Stimulated activated CD4-positive, alpha-beta T cell treated with anti-CD3 and anti-CD28 coated beads, TNF-alpha, amount 100 ng/mL, for 4 hours (primary cell): ENCODE measurements at places on chromosomes 1 and 21.
A peak's percentile ranks its signal among the peaks of the same experiment; 100 is the strongest.

DNA sequence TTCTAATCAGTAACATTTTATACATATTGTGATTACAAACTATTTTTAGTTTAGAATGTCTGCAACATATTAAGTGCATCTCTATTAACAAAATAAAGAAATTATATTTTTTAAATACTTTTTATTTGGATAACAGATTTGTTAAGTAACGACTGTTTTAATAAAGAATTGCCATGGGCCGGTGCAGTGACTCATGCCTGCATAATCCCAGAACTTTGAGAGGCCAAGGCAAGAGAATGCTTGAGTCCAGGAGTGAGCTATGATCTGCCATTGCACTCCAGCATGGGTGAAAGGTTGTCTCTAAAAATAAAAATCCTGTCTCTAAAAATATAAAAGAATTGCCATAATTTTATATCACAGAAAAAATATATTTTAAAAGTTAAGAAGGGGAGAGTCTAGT, 4.1 kb downstream of the LRRIQ3 start:
- no peak for DNase-seq

DNA sequence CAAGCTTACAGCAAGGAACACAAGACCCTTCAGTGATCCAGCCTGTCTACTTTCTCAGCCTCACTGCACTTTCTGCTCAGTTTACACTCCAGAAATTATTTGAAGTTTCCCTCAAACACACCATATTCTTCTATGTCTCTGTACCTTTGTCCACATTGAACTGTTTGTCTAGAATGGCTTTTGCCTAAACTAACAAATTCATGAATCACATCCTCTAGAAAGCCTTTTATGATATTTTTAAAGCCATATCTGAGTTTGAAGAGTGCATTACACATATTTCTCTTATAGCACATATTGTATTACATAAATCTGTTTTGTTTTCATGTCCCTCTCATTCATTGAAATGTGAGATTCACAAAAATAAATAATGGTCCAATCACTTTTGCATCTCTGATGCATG, 446.0 kb upstream of the ZRANB2 start:
- no peak for DNase-seq

DNA sequence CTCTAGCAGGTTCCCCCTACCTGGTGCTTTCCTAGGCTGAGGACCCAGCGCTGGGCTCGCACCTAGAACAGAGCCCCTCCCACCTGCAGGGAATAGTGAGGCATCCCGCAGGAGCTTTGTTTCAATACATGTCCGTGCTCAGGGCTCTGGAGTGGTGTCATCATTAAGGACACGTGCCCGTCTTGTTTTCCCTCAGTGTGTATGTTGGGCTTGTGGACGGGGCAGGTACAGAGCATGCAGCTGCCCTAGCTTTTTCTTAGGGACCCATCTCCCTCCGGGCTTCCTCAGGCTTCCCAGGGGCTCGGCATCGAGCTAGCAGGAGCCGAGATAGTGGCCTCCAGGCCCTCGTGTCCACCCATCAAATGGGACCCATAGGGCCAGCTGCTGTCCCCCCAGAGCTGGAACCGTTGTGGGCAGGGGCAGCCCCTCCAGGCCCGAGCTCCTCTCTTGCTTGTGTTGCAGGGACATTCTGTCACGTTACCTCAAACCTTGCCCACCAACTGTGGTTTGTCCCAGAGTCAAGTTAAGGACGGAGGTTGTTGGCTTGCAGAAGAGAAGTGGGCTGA, 3.9 kb downstream of the TMEM201 start:
- DNase-seq, result no peak

- no peak for DNase-seq
Measured at GRCh38 chr1:210291786-210292230, 36.9 kb upstream of the HHAT start.

GRCh38 chr1:17438318-17439249, 893 bp downstream of the RCC2 start:
- DNase-seq, result peak; percentile 58

- DNase-seq, result no peak
Measured at GRCh38 chr1:53264048-53264447, 25.7 kb upstream of the MAGOH start.

DNA sequence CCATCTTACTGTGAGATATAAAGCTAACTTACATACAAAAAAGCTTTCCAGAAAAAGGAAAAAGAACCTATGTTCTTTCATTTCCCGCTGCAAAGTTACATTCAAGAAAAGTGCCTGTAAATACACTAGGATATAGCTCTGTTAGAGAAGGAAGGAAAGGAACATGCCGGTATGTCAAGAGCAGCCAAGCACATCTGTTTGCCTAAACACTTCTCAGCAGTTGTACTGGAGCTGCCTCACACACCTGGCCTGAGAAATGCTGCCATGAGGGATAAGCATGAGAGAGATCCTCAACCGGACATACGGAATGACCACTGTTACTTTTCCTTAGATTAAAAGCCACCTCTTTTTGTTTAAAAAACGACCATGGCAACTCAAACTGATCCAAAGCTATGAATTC, 189.7 kb downstream of the RERE start:
- no peak for DNase-seq

DNA sequence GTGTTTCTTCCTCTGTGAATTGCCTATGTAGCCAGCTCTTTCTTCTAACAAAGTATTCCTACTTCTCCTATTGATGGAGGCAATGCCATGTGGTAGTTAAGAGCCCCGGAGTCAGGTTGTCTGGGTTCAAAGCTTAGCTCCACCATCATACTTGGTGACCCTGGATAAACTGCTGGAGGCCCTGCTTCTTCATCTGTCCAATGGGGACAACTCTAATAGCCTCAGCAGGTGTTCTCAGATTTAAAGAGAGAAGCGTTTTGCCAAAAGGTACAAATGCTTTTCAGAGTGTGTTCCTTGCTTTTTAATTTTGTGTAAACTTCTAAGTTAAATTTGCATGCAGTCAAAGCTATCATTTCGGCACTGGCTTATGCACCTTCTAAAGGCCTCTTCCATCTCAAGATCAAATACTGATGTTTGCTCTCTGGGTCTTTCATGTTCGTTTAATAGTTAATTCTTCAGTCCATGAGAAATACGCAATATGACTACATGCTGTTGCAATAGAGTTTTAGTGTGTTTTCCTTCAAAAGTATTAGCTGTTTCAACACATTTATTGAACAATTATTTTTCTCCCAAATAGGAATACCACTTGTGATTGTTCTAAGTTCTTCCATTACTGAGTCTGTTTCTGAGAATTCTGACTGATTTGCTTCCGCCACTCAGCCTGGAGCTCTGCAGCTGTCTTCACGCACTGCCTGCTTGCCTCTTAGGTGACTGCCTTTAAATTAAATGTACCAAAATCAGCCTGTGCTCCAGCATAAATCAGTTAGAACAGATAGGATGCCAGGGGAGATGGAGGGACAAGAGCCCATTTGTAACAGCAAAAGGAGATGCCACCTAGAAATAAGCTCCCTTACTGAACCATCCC, 75.6 kb downstream of the CAPZB start:
- DNase-seq, result no peak

GRCh38 chr1:196501760-196502428, 106.3 kb downstream of the KCNT2 start:
- no peak for DNase-seq

DNA sequence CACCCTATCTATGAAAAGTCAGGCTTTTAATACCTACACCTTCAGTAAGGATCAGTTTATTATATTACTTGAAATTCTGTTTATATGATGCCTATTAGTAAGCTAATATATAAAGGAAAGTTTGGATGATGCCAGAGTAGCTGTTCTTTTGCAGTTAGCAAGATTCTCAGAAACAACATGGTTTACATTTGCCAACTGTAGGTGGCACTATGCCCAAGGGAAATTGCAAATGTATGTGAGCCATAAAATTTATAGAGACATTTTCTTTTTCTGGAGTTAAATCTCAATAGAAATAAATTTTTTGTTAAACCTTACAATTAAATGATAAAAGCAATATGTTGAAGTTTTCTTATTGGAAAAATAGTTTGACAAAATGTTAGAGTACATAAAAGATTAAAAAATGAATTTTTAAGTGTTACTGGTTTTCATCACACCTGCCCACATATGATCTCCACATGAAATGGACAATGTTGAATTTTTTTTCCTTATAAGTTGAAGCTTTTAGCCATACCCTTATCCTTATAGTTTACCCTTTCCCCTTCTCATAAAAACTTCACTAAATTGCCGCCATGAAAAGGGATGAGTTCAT, 32.1 kb upstream of the EPHX4 start:
- DNase-seq, result no peak

DNA sequence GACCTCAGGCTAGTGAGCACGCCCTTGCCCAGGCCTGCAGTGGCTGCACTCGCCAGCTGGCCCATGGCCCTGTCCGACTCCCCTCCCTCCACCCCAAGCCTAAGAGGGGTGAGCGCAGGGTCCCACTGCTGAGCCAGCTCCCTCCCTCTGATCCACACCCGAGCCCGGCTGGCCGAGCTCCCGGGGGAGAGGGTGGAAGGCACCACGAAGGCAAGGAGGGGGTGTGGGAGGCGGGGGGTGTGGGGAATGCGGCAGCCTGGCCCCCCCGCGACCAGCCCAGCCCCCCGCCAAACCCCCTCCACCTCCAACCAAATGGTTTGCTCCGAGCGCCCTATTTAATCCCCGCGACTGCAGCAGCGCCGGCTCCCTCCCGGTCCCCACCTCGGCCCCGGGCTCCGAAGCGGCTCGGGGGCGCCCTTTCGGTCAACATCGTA, at the start of gene CADM3:
CADM3 (plus strand) TSS at position 362 of the 434 bp plus-strand sequence. CDS start 151 bp downstream, outside the sequence.
- no peak for DNase-seq

DNA sequence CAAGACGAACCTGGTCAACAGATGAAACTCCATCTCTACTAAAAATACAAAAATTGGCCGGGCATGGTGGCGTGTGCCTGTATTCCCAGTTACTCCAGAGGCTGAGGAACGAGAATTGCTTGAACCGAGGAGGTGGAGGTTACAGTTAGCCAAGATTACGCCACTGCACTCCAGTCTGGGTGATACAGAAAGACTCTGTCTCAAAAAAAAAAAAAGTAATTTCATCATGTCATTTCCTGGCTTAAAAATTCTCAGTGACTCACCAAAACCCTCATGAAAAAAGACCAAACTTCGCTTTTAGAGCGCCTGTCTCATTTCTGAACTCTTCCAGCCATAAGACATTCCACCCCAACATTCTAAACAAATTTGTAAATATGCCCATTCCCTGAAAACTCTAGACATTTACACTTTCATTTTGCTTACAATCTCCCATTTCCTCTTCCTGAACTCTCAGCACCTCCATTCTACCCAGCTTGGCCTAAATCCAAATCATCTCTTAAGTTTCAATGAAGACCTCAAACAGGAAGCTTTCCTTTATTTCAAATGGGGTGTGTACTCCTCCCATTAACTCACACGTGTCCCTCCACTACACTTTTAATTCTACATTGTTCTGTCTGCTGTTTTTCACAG, 50.5 kb upstream of the PRRC2C start:
- no peak for DNase-seq

- no peak for DNase-seq
Measured at GRCh38 chr1:58465825-58466629, 80.5 kb downstream of the OMA1 start.

GRCh38 chr1:70948396-70949017, 99.1 kb downstream of the PTGER3 start:
- DNase-seq, result no peak

DNA sequence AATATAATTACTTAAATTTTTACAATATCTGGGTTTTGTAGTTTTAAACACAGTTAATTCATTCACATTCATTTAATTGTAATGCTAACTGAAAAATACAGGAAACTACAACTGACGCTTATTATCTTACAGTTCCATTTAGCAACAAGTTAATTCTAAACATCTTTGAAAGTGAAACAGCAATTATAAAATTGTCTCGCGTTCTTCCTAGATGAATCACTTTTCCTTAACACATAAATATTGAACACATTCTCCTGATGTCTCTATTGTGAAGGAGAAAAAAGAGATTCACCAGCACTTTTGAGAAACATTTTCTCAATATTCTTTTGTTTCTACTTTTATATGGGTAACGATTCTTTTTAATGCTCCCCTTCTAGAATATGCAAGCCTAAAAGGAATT, 6.4 kb downstream of the PTGFR start:
- DNase-seq, result no peak

DNA sequence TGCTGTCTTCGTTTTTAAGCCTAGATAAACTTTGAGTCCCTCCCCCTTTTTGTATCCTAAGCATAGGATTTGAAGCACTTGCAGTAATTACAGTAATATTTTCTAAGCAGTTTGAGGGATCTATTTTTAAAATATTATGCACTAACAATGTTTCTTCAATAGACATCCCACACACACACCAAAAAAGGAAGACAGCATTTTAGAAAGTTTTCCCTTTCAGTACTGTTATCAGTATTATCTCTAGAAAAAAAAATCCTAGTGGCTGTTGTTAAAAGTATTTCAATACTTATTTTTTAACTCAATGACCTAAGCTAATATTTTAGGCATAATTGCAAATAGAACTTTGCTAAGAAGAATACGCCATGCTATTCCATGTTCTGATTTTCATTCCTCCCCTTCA, 15.1 kb downstream of the MCOLN3 start:
- no peak for DNase-seq

DNA sequence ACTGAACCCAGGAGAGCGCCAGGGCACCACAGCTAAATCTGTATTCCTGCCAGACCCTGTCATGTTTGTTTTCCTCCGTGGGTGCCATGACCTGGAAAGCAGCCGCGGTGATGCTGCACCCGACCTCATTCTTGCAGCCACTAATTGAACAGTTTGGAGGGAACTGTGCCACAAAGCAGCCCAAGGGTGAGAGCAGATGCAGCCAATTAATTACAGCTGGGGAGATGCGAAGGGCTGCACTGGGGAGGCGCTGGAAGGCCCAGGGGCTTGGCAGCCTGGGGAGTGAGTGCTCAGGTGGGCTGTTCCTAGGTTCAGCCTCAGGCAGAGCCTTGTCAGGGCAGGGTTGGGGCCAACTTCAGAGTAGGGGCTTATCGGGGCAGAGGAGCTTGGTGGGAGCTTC, 158.4 kb upstream of the CD34 start:
- no peak for DNase-seq

DNA sequence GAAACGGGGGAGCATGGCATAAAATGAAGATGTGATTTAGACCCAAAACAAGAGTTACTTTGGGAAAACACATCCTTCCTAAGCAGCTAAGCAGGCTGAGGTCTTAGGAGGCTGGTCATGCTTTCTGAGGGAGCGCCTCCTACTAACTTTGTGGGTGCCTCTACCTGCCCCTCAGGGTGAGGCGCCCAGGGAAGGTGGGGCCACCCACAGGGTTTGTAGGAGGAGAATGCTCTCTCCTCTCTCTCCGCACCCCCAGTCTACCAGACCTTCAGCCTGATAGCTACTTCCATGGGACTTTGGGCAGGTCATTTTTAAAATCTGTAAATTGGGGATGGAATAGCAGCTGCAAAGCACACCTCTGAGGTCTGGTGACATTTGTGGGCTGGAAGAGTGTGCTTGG, 23.8 kb downstream of the SLC27A3 start:
- DNase-seq, result no peak

DNA sequence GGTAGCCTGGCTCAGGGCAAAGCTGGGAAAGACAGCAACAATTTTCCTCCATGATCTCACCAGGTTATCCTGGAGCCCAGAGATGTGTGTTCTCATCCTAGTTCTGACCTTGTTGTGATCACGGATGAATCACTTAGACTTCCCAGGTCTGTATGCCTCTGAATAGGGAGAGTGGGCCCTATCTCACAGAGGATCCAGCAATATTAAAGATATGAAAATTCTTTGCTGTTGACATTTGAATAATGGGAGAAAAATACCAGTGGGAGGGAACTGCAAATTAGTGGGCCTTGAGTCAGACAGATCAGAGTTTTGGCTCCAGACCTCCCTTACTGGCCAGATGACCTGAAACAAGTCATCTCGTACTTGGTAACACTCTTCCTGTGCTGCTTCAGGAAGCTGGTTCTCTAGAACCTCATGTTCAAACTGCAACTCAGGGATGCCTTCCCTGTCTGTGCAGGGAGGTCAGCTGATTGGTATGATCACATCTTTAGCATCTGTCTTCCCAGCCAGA, 32.8 kb upstream of the RNF19B start:
- DNase-seq, result no peak

GRCh38 chr1:72777918-72778317, 495.6 kb upstream of the NEGR1 start:
- no peak for DNase-seq
